Activated effector memory CD4-positive, alpha-beta T cell treated with Interleukin-2 at 50 U/mL for 16 hours (primary cell): ENCODE measurements at places on chromosomes 5 and 9.

GRCh38 chr9:4022435-4023067 lies 277.3 kb downstream of the GLIS3 start:
- no peak for DNase-seq

GRCh38 chr5:11985993-11986392 lies 81.7 kb upstream of the CTNND2 start:
- no peak for DNase-seq

- no peak for DNase-seq
Observed at GRCh38 chr9:116959809-116960208, 272.7 kb downstream of the TRIM32 start.

GRCh38 chr9:75487856-75488718 lies 399.8 kb downstream of the OSTF1 start:
- no peak for DNase-seq

GRCh38 chr9:113879911-113880310 lies 3.8 kb downstream of the ZNF618 start:
- no peak for DNase-seq

GRCh38 chr9:92160786-92161185 lies 45.6 kb upstream of the SPTLC1 start:
- no peak for DNase-seq

DNA sequence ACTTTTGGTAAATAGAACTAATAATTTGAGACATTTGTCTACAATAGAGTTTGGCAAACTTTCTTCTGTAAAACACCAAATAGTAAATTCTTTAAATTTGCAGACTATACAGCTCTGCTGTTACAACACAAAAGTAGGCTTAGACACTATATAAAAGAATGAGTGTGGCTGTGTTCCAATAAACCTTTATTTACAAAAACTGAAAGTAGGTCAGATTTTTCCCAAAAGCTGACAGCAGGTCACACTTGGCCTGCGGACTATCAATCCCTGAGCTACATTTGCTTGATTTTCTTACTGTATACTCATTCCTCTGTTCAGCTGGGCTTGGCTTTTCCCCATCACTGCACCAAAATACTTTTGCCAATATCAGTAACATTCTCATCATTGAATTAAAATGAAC lies 189.4 kb downstream of the COMMD10 start:
- no peak for DNase-seq
